ENCODE measurements at places on chromosomes 6 and 20.

GRCh38 chr6:157300436-157300835 lies 22.9 kb downstream of the TMEM242 start:
- no peaks in the 10 kb centered on the region for H3K27me3 ChIP-seq
- H3K4me3 ChIP-seq, result no peak overlapping the region
- no peaks in the 10 kb centered on the region for H3K36me3 ChIP-seq
- no peak overlapping the region for H3K27ac ChIP-seq

DNA sequence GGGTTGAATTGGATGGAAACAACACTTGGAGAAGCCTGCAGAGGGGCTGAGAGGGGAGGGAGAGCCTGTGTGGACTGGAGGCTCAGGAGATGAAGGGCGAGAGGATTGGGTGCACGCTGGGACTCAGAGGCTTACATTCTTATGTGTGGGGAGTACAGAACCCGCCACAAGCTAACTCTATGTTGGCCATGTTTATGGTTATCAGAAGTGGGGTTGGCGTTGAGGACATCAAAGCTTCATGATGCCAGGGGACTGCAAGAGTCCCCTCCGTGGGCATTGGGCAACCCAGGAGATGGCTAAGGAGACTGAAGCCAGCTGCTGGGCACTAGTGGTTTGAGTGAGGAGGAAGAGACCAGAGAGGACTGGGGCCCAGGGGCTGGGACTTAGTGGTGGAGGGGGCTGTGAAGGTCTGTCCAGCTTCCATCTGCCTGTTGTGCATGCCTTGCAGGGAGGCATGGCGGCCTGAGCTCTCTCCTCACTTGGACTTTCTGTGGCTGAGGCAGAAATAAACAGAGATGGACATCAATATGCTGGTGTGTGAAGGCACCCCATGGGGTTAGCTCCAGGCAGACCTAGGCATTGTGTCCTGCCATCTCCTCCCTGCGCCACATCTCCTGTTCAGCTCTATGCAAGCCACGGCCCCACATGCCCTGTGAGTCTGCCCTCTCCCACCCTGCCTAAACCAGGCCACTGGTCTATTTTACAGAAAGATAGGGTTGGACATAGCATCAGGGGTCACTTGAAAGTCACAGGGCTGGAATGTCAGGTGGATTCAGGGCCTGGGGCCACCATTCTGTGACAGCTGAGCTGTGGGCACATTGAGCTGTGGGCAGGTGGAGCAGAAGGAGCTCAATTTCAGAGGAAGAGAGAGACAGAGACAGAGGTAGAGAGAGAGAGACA lies 61.6 kb downstream of the PHACTR3 start:
- no peak overlapping the region for H3K27ac ChIP-seq
- H3K4me1 ChIP-seq, result no peaks in the 10 kb centered on the region
- H3K27me3 ChIP-seq, result no peaks in the 10 kb centered on the region
- no peak for DNase-seq
- no peak overlapping the region for H3K4me3 ChIP-seq

DNA sequence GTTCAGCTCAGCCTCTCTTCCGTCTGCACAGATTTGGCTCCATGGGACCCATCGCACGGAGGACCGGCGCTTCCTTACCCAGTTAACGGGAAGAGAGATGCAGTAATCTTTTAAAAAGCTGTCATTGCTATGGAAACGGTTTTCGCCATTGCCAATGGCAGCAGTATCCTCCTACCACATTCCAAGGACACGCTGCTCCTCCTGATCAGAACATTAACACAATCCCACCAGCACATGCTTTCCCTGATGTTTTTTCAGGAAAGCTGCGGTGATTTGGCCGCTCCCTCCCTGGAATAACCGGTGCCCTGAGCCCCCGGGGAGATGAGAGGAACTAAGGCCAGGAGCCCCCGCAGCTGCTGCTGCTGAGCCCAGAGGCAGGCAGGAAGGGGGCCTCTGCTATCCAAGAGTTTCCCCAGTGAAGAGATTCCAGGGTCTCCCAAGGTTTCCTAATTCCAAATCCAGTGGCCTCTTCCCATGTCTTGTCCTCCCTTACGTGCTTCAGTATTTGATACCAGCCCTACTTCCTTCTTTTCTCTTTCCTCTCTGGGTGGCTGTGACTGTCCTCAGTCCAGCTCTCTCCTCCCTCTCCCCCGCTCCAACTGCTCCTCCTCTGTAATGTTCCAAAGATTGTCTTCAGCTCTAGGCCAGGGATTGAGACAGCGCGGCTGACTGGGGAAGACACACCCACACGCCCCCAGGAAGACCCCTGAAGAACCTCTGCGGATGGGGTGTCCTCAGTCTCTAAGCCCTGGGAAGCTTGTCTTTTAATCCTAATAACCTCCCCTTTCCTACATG lies 2.6 kb downstream of the BNIP5 start:
- H3K27me3 ChIP-seq, result no peaks in the 10 kb centered on the region
- H3K4me1 ChIP-seq, result no peaks in the 10 kb centered on the region
- no peak for DNase-seq
- H3K36me3 ChIP-seq, result no peaks in the 10 kb centered on the region
- H3K27ac ChIP-seq, result no peak overlapping the region
- no peak overlapping the region for H3K4me3 ChIP-seq

DNA sequence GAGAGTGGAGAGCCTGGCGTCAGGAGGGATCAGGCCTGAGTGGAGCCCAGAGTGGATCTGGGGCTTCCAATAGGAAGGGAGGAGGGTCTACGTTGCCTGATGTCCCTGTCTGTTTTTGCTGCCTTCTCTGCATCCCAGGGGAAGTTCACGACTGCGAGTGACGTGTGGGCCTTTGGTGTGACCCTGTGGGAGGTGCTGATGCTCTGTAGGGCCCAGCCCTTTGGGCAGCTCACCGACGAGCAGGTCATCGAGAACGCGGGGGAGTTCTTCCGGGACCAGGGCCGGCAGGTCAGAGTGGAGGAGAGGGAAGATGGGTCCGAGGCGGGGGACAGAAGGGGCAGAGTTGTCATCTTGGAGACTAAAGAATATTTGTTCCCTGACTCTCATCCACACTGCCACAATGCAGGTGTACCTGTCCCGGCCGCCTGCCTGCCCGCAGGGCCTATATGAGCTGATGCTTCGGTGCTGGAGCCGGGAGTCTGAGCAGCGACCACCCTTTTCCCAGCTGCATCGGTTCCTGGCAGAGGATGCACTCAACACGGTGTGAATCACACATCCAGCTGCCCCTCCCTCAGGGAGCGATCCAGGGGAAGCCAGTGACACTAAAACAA lies 9.2 kb upstream of the GTF2H4 start:
- H3K27me3 ChIP-seq, result no peaks in the 10 kb centered on the region
- no peaks in the 10 kb centered on the region for H3K4me1 ChIP-seq

DNA sequence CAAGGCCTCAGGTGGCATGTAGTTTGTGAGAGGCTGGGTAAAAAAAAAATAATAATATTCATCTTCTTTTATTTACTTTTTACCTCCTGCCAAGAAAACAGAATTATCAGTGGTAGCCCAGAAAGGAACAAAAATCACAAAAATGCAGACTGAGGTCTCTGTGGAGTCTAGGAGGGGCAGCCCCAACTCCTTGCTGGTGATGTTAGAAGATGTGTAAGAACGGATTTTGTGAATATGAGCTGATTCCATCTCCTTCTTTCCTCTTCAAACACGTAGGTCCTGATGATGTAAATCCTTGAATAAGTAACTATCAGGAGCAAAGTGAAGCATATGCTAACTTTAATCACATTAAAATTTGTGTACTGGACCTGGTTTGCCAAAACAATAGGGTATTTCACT lies 226.8 kb downstream of the EYA4 start:
- no peak overlapping the region for H3K4me3 ChIP-seq
- no peak overlapping the region for H3K27ac ChIP-seq
- H3K4me1 ChIP-seq, result no peaks in the 10 kb centered on the region
- no peaks in the 10 kb centered on the region for H3K27me3 ChIP-seq

GRCh38 chr20:49765846-49766541 lies 46.6 kb upstream of the SLC9A8 start:
- no peak overlapping the region for H3K4me3 ChIP-seq
- H3K27ac ChIP-seq, result no peak overlapping the region
- H3K36me3 ChIP-seq, result no peaks in the 10 kb centered on the region
- DNase-seq, result no peak

DNA sequence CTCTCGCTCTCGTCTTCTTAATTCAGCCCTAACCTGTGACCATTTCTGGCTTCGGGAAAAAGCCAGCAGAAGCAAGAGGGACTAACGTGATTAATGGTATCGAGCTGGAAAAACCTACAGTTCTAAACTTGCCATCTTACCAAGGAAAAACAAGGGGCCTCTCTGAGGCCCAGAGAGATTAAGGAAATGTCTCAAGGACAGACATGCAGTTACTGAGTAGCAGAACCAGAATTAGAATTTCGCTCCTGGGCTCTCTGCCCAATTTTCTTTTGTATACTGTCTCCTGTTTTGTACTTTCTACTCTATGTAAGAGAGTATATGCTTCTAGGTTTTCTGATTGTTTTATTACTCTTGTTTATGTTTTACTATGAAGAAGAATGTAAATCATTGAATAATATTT lies 67.8 kb upstream of the LTV1 start:
- H3K4me3 ChIP-seq, result no peak overlapping the region
- H3K27me3 ChIP-seq, result no peaks in the 10 kb centered on the region

DNA sequence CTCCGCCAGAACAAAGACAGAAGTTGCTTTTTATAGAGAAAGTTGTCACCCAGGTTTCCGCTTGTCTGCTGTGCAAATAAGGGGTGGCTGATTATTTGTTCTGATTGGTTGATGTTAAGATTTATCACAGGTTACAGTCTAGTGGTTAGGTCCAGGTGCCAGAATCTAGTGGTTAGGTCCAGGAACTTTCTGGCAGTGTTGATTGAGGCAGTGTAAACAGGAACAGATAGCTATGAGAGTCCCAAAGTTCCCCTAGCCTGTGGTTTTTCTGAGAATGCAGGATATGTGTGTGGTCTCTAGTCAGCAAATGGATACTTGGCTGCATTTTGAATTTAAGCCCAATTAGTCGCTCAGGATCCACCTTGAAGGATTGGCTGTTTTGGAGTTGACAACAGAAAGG lies 148.0 kb downstream of the TMEM200A start:
- no peak overlapping the region for H3K27ac ChIP-seq
- no peaks in the 10 kb centered on the region for H3K27me3 ChIP-seq
- H3K4me1 ChIP-seq, result no peaks in the 10 kb centered on the region
- no peaks in the 10 kb centered on the region for H3K36me3 ChIP-seq

GRCh38 chr20:53782612-53783246 lies 189.1 kb upstream of the ZNF217 start:
- no peaks in the 10 kb centered on the region for H3K27me3 ChIP-seq
- no peak for DNase-seq
- no peak overlapping the region for H3K27ac ChIP-seq
- no peaks in the 10 kb centered on the region for H3K4me1 ChIP-seq
- H3K36me3 ChIP-seq, result no peaks in the 10 kb centered on the region
